Effector memory CD4-positive, alpha-beta T cell (primary cell): ENCODE measurements at places on chromosomes 7 and 10.

GRCh38 chr7:131336956-131337355 is 9.3 kb downstream of the MKLN1 start:
- no peak for DNase-seq

DNA sequence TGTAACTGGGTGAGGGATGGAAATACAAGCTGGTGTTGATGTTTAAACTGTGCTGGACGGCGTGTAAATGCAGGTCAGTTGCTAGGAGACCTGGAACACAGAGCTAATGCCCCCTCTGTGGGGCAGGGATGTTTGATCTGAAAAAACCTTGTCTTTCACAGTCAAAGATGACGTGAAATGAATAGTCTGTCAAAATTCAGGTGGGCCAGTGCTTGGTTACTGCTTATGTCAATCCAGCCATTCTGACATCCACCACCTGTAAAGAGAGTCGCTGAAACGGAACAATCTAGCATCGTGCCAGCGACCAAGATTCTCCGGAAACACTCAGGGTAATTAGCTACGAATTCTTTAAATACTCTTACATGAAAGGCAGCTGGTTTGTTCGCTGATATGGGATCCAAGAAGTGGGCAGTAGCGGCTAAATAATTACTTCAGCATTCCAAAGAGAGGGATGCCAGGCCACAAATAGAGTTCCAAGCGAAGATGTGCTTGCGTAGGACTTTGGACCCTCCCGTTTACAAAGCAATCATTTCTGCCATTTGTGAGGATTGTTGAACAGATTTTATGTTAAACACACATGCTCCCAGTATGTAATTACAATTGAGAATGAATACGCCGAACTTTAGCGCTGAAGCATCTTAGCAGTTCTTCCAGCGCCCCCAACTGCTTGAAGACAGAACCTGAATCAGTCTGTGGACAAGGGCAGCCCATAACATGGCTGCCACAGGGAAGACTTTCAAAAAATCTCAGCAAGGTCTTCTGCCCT is 7.3 kb upstream of the ASB4 start:
- DNase-seq = no peak

DNA sequence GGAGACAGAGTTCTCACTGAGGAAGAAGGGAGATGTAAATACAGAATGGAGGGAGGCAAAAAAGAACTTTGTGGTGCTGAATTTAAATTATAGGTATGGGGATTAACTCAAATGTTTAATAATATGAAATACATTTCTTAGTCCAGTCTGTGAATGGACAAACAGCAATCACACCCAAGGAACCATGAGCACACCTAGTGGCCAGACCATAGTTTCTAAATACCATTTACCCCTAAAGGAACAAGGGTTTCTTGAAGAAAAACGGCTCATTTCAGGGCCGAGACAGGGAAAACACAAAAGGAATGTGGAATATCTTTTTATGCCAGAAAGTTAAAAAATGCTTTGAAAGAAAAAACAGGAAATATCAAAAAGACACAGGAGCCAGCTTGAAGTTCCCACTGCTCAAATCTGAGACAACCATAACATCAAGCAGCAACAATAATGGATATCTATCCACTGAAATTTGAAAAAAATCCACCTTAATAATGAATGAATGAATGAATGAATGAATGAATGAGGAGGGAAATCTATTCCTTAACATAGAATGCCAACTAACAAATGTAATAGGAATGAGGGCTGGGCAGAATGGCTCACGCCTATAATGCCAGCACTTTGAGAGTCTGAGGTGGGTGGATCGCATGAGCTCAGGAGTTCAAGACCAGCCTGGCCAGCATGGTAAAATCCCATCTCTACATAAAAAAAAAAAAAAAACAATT is 8.6 kb downstream of the IPMK start:
- no peak for DNase-seq

DNA sequence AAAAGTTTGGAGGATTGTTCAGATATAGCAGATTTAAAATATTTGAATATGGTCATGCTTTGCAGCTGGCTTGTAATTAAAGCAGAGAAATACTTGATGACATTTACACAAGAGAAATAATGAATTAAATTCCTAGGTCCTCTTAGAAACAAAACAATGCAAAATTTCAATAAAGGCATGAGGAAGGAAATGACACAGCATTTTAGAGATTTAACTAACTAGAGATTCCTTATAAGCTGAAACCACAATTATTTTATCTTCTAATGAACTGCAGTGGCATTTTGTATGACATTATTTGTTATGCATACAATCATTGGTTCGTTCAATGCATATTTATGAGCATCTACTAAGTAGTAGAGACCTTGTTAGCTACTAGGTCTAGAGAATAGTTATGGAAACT is 490.9 kb downstream of the ZWINT start:
- DNase-seq = no peak

GRCh38 chr10:28365840-28366239 is 63.0 kb upstream of the MPP7 start:
- DNase-seq = no peak
